ENCODE measurements at places on chromosomes 12 and 14. TPM values are rescaled to one million over a fixed set of nuclear protein-coding genes. Genes with fewer than 3 reads are reported as not detected.

DNA sequence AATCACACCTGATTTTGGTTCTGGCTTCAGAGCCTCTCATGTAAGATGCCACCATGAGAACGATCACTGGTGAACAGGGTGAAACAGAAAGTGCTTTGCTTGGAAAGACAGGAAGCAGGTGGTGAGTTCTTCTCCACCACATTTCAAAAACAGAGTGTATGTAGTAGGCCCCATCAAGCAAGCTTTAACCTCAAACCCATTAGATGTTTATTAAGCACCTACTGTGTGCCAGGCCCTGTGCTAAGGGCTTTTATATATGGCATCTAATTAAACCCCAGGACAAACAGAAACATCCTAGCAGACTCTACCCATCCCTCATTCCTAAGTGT lies 47.8 kb upstream of the MED13L start:
- H3K4me3 ChIP-seq = no peak overlapping the region
- no peaks in the 10 kb centered on the region for H3K4me1 ChIP-seq
- H3K27me3 ChIP-seq = no peaks in the 10 kb centered on the region
- no peaks in the 10 kb centered on the region for H3K36me3 ChIP-seq
- DNase-seq = no peak

- no peak for DNase-seq
- no peak overlapping the region for H3K4me3 ChIP-seq
- no peaks in the 10 kb centered on the region for H3K36me3 ChIP-seq
- H3K4me1 ChIP-seq = no peaks in the 10 kb centered on the region
Measured at GRCh38 chr14:96904201-96904600, 107.0 kb downstream of the VRK1 start.

DNA sequence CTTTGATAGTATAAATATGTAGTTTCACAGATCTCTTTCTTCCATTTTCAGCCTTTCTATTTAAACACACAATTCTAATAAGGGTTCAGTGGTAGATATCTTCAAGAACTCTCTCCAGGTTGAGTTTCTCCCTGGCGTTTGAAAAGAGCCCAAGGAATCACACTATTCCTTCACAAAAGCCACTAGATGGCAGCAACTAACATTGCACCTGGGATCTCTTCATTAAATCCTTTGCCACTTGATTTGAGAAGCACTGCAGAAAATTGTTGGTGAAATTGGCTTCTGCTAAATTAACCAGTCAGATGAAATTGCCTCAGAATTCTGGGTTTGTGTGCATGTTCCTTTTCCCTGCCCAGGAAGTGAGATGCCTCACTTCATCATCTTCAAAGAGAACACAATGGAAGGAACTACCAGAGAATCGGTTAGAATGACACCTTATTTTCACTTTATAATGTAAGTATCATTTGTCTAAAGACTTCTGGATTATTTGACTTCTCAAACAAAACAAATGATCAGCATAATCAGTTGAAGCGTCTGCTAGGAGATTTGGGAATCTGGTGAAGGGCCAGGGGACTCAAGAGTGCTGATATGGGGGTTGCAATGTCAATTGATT lies 6.8 kb downstream of the CCDC198 start:
- no peaks in the 10 kb centered on the region for H3K36me3 ChIP-seq
- H3K4me1 ChIP-seq = no peaks in the 10 kb centered on the region
- H3K27me3 ChIP-seq = no peaks in the 10 kb centered on the region
- no peak overlapping the region for H3K4me3 ChIP-seq
- DNase-seq = no peak

DNA sequence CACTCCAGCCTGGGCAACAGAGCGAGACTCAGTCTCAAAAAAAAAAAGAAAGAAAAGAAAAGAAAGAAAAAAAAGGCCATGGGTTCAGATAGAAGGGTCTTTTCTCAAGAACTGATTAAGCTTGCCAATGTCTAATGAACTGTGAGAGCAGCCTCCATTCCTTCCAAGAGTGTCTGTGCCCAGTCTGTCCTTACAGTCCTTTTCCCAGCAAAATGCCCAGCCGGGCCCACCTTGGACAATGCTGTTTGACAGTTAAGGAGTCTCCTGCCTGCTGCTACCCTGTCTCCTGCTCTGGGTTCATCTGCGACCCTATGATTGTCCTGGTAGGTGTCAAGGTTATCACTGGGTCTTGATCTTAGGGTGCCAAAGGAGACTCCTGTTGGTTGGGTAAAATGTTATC lies 21.4 kb downstream of the SYNE3 start:
- peak overlapping the region; percentile 39 for H3K27ac ChIP-seq
- no peak overlapping the region for H3K4me3 ChIP-seq
- H3K4me1 ChIP-seq = peaks cover 18% of the 10 kb centered on the region
- DNase-seq = no peak
- no peaks in the 10 kb centered on the region for H3K27me3 ChIP-seq
- no peaks in the 10 kb centered on the region for H3K36me3 ChIP-seq

DNA sequence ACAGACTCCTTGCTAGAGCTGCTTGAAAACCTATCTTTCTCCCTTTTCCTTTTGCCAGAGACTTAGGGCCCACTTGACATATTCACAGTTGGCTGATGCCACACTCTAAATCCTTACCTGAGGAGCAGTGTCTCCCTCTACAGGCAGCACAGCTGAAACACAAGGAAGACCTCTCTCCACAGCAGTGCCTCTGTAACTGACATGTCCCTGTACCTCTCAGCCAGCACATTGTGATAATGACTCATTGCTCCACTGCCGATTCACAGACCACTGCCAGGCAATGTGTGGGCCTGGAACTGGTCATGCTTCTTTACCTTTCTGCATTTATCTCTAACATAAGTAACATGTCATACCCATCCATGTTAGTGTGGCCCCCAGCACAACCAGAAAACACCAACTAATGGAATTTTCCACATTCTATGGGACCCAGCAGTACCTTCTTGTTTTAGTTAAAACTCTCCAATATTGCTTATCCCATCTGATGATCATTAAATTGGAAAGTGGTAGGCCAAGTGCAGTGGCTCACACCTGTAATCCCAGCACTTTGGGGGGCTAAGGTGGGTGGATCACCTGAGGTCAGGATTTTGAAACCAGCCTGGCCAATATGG lies 56.5 kb downstream of the GTF2A1 start:
- no peaks in the 10 kb centered on the region for H3K36me3 ChIP-seq
- no peaks in the 10 kb centered on the region for H3K27me3 ChIP-seq
- DNase-seq = peak; percentile 56
- no peak overlapping the region for H3K27ac ChIP-seq

- H3K4me1 ChIP-seq = no peaks in the 10 kb centered on the region
- no peaks in the 10 kb centered on the region for H3K27me3 ChIP-seq
- no peak for DNase-seq
- no peak overlapping the region for H3K27ac ChIP-seq
Measured at GRCh38 chr14:105439710-105440553, 20.3 kb downstream of the MTA1 start.

DBX2 gene
- total RNA-seq = not detected

GRCh38 chr12:31440134-31440533 lies 114.2 kb upstream of the SINHCAF start:
- no peaks in the 10 kb centered on the region for H3K36me3 ChIP-seq
- no peak overlapping the region for H3K27ac ChIP-seq
- no peak overlapping the region for H3K4me3 ChIP-seq
- H3K4me1 ChIP-seq = no peaks in the 10 kb centered on the region

RBM25 gene
- total RNA-seq = 146 TPM

DNA sequence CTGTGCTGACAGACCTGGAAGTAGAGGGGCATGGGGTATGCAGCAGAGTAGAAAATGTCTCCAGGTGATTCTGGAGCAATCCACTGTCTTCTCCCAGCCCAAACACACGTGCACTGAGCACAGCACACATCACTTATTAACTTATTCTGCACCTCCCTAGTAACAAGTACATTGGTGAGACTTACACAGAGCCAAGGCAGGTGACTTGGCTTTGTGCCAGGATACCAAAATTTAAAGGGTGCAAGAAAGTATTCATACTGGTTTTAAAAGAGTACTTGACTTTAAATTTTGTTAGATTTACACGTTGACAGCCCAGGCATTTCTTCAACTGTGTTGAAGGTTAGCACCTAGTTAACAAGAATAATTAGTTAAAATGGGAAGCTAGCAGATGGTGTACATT lies 11.1 kb upstream of the CARMIL3 start:
- no peak overlapping the region for H3K4me3 ChIP-seq
- no peaks in the 10 kb centered on the region for H3K27me3 ChIP-seq
- H3K4me1 ChIP-seq = no peaks in the 10 kb centered on the region
- no peak overlapping the region for H3K27ac ChIP-seq
- DNase-seq = no peak
- H3K36me3 ChIP-seq = no peaks in the 10 kb centered on the region

PKP2 gene
- not detected for total RNA-seq

DNA sequence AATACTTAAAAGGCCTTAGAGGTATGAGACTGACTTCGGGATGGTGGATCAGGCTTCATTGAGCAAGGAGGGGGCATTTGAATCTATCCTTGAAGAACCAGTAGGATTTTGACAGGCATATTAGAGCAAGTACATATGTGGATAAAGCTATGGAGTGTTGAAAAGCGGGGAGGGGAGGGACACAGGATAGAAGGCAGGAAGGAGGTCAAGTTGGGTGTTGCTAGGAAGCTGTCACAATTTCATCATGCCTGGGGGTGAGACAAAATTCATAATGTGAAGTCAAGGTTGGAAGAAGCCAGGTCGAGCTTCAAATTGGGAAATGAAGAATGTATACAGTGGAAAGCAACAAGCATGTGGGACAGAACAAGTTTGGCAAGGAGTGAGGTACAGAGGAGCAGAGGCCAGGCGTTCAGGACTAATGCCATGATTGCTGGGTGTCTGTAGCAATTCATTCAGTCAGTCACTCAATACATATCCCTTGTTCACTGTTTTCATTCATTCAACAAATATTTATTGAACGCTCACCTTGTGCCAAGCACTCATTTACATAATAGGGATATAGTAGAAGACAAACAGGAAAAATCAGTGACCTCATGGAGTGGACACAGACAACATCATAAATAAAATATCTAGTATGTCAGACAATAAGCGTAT lies 58.3 kb upstream of the LTA4H start:
- peaks cover 1% of the 10 kb centered on the region for H3K4me1 ChIP-seq
- no peaks in the 10 kb centered on the region for H3K36me3 ChIP-seq
- H3K27ac ChIP-seq = no peak overlapping the region
- DNase-seq = no peak

KRT6C gene
- not detected for total RNA-seq

MYF5 gene
- total RNA-seq = not detected

GRCh38 chr14:52188381-52188780 lies 79.1 kb upstream of the PTGDR start:
- no peaks in the 10 kb centered on the region for H3K36me3 ChIP-seq
- DNase-seq = no peak
- no peaks in the 10 kb centered on the region for H3K4me1 ChIP-seq
- H3K27ac ChIP-seq = no peak overlapping the region

DNA sequence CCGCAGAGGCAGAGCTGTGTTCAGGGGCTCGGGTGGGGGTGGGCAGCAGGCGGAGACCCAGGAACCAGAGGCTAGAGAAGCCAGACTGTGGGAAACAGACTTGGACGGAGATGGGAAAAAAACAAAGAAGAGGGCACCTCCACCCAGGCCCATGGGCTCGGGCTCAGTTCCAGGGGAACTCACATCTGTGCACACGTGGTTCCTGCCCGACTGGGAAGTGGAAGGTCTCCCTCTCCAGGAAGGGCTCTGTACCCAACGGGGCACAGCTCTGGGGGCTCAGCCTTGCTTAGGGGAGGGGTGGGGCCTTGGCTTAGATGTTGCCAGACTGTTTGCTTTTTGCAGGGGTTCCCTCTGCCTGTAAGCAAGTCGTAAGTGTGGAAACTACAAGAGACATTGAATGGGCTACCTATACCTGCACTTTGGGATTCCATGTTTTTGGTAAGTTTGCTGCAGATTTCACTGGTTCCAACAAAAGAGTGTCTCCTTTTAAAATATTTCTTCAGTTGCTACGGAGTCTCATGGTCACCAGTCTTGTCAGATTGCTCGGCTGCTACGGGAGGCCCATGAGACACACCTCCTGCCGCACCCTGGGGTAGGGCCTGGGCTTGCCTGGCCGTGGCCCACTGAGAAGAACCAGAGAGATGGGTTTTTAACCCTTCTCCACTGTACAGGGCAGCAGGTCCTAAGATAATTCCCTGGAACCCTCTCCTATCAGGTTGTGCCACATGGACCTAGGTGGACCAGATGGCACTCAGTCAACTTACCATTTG lies 127.6 kb upstream of the EVL start:
- H3K4me3 ChIP-seq = no peak overlapping the region
- no peak for DNase-seq
- H3K27me3 ChIP-seq = no peaks in the 10 kb centered on the region

PLEKHG7 gene
- not detected for total RNA-seq

Data from naive thymus-derived CD4-positive, alpha-beta T cell (primary cell).